ENCODE measurements at places on chromosomes 6 and 20.

- DNase-seq: no peak
Measured at GRCh38 chr6:89793586-89793985, 26.0 kb downstream of the MDN1 start.

- DNase-seq: no peak
Measured at GRCh38 chr6:3208098-3208774, 19.2 kb downstream of the TUBB2B start.

GRCh38 chr20:20391766-20392165 lies 23.9 kb downstream of the INSM1 start:
- no peak for DNase-seq

DNA sequence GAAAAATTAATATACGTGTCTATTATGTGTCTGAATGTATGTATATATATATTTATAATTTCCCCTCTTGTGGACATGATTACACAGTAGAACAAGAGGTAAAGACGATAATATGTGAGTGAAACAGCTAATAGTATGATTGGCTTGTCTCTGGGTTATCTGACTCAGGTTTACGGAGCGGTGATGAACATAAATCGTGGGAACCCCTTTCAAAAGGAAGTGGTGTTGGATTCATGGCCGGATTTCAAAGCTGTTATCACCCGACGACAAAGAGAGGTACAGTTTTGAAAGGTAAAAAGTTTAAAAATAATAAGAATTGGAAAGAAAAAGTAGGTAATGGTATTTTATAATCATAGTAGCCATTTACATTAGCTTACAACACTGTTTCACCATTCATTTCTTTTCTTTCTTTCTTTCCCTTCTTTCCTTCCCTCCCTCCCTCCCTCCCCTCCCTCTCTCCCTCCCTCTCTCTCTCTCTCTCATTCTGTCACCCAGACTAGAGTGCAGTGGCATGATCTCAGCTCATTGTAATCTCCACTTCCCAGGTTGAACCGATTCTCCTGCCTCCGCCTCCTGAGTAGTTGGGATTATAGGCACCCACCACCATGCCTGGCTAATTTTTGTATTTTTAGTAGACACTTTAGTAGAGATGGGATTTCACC lies 15.9 kb downstream of the GLYATL3 start:
- no peak for DNase-seq

DNA sequence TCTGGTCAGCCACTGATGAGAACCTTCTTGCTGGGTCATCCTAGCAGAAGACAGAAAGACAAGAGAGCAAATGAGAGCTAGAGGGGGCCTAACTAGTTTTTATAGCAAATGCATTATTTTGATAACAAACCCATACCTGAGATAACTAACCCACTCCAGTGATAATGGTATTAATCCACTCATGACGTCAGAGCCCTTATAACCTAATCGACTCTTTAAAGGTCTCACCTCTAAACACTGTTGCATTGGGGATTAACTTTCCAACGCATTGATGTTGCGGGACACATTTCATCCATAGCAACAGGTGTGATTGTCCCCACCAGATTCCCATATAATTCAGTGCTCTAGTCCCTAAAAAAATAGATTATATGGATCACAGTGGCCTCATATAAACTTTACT lies 312.1 kb downstream of the HTR1B start:
- no peak for DNase-seq

DNA sequence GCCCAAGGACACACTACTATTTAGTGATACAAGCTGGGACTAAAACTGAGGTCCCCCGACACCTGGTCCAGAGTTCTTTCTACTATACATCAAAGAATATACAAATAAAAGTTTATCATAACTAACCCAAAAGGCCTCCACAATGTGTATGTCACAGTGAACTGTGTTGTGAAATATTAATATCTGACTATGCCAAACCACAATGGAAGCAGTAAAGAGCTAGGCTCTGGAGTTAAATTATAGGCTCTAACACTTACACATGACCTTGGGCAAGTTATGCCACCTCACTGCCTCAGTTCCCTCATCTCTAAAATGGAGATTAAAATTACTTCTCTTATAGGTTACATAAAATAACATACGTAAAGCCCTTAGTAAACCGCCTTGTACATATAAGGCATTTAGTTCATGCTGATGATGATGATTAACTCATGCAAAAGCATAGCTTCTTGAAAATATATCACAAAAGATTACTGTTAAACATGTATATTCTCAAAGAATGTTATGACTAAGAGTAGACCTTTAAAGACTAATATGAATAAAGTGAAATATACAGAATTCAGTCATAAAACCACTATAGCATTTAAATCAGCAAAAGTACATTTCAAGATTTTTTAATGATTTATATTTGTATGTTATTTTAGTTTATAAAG lies 5.7 kb downstream of the SUPT3H start:
- no peak for DNase-seq
